ENCODE measurements at places on chromosomes 3 and 15.

DNA sequence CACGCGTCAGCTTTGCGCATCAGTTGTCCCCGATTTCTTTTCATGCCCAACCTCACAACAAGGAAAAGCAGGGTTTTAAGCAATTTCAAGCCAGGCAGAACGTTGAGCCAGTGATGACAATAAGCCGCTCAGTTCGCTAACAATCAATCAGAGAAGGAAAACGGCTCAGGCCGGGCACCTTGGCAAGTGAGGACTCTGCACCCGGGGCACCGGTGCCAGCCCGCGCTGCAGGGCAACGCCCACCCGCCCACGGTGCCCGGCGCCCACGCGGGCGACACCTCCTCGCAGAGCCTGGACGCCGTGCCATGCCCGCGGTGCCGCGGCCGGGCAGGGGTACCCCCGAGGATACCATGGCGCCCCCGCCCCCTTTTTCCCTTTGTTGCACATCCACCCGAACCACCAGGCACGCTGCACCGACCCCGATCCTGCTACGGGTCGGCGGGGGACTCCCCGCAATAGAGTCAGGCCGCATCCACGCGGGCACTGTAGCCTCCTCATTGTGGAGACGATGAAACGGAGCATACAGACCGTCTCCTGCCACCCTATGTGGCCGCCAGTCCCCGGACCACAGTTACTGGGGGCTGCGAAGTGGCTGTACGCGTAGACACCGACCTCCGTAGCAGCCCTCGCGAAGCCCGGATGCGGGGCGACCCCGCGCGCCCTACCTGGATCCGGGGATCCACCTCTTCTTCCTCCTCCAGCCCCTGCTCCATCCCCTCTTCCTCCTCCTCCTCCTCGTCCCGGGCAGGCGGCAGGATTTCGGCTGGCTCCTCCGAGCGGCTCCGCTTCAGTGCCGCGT, 581 bp downstream of the SH3BP5 start:
- DNase-seq, result peak; percentile 58

DNA sequence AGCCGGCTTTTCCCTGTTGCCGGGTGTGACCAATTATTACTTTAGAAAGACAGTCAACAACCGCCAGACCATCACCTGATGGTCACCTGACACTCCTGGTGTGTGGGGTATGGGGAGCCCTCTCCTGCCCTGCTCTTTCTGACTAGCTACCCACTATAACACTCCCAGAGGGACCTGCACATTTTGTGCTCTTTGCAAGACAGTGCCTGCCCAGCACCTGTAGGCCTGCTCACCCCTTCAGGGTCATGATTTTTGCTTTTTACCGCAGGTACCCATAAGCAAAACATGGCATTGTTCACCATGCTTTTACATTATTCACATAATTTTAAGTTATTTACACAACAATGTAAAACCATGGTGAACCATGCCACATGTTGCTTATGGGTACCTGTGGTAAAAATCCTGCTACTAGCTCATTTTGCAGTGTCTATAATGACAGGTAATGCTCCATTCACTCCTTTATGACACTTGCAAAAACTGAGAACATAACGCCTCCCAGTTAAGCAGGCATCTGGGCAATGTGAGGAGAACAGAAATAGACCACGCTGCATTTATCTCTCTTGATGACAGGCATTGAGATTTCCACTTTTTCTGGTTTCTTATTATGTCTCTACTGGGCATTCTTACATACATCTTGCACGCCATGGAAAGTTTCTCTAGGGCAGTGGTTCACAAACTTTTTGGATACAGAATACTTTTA, 9.9 kb downstream of the CCRL2 start:
- DNase-seq, result no peak

DNA sequence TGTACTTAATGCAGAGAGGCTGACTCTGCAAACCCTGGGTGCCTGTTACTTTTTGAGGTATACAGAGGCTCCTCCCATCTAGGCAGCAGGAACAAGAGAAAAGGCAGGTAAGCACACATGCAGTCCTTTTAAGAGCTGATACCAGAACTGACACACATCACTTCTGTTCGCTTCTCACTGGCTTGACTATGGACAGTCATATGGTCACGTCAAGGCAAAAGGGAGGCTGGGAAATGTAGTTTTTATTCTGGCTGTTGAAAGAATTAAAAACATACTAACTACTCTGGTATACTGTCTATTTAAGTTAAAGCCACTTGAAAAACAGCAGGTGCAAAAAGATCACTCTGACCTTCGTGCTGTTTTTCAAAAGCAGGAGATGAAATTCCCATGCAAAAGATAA, 218.3 kb downstream of the CTNNB1 start:
- DNase-seq, result no peak

DNA sequence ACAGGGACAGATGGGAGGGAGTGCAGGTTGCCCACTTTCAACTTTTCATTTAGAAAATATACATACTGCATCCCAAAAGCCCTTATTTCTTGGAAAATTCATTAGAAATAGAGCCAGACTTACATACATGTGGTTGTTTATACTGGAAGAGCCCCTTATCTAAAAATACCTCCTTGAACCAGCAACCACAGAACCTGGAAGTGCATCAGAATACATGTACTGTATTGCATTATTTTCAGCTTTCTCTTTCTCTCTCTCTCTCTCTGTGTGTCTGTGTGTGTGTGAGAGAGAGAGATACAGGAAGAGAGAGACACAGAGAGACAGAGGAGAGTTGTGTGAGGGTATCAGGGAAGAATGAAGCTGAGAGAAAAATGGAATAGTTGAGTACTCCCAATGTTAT, 29.5 kb upstream of the LSAMP start:
- no peak for DNase-seq

- DNase-seq, result no peak
Observed at GRCh38 chr3:171175741-171176234, 149.3 kb upstream of the SLC2A2 start.

GRCh38 chr15:39890621-39891020, 29.4 kb downstream of the GPR176 start:
- no peak for DNase-seq

DNA sequence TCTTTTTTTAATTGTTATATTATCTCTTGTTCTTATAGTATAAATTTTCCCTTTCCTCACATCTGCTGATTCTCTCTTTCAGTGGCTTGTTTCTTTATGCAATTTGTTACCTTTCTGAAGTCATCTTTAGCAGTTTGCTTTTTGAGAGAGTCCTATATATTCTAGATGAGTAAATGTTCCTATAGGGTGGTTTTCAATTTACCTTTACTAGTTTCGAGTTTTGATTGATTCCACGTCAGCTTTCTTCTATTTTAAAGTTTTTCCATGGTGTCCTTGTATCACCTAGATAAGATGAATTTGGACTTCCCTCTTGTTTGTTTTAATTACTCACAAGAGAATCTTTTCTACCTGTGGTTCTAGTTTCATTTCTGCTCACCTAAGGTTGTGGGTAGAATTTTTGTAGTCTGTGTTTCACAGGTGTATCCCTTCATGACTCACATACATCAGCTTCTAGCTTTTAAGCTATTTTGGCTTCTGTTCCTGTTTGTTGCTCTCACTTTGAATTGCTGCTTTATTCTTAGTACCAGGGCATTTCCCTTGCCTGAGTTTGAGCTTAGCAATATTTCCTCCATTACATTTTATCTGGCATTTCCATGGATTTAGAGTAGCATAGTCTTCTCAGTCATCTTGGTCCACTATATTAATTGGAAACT, 6.4 kb downstream of the TEX9 start:
- DNase-seq, result no peak

GRCh38 chr15:76274226-76274625, 37.0 kb downstream of the ETFA start:
- DNase-seq, result no peak

- no peak for DNase-seq
Observed at GRCh38 chr3:100988080-100988479, 5.1 kb downstream of the ABI3BP start.

DNA sequence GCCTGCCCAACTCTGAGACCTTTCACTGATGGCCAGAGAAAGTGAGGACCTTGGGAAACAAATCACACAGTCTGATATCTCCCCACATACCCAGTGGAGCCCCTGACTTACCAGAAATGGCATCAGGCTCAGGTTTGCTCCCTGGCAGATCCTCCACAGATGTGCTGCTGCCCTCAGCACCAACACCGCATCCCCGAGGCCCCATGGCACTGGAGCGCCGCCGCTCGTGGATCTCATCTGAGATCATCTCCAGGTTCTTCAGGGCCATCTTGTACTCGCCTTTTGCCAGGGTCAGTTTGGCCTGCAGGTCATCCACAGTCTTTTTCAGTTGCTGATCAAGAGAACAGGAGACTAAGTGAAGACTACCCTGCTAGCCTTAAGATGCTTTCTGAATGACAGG, 52.7 kb downstream of the CAPN7 start:
- no peak for DNase-seq

DNA sequence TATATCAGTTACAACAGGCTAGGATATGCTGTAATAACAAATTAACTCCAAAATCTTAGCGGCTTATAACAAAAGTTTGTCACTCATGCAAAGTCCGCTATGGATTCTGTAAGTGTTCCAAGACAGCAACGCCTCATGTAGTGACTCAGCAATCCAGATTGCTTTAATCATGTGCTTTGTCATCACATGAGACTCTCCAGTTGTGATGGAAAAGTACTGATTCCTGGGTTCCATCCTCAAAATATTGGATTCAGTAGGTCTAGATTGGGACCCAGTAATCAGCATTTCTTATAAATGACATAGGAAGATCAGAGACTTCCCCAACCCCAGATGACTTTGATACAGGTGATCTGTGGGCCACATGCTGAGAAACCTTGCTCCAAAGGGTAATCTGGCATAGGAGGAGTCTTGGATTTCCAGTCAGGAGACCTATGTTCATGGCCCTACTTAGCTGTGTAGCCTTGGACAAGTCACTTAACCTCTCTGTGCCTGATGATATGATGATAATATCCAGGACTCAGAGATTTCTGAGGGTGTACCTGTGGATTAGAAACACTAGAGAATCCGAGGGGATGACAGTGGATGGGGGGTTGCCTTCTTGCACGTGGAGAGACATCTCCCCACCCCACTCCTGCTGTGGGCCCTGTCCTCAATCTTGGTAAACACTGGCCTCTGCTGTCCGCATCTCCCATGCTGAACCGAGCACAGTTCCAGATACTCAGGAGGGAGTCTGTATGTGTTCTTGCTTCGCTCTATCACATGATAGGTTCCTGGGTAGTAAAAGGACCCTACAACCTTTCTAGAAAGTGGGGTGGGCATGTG, 65.5 kb downstream of the CORO2B start:
- DNase-seq, result no peak

DNA sequence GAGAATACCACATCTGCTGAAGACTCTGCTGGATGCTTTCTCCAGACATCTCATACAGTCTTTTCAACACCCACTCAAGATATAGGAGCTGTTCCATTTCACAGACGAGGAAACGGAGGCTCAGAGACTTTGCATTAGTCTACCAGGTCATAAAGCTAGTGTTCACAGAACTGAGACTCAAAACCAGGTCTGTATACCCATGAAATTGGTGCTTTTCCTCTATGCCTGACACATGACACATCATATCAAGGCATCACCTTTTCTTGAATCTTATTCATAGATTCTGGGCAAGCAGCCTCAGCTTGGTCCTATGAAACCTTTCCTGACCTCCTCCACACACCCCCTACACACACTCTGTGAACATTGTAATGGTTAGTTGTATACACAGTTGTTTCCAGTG, 101.2 kb downstream of the LPP start:
- DNase-seq, result no peak

GRCh38 chr3:111947231-111947630, 31.6 kb upstream of the ABHD10 start:
- no peak for DNase-seq

DNA sequence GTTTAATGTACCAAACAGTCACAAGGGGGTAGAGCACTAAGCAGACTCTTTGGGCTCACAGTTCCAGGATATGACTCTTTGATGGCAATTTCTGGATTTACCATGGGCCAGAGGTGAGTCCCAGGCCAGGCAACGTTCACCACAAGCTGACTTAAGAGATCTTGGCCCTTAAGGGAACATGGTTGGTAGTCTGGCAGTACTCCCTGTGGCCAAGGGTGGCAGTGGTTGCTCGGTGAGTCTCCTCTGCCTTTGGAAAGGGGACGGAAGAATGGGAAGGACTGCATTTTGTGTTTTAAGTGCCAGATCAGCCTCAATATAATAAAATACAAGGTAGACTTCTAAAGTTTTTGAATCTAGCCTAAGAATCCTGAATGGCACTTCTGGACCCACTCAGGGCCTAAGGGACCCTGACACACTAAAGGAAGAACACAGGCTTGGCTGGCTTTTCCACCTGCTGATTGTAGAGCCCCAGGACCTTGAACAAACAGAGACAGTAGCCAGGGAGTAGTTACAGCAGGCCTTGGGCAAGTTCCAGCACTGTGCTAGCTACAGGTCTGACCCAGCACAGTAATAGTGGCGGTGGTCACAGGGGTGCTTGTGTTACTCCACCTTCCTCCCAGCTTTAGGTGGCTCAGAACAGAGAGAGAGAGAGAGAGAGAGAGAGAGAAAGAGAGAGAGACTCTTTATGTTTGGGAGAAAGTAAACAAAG, 730.7 kb upstream of the ALCAM start:
- DNase-seq, result no peak

DNA sequence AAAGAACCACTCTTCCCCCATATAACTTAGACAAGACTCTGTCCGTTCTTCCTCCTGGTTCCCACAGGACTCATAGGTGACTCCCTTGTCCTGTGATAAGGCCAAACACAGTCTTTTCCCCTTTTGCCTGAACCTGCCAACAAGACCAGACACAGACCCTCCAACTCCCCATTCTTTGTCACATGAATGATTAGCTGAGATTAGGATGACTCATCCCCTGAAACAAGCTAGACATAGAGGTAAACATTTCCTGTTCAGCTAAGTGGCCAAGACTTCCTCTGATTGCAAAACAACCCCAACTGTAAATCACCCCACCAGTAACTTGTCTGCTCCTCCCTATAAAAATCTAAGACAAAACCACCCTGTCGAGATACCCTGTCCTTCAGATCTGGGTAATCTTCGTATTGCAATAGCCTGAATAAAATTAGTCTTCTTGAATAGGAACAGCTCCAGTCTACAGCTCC, 11.4 kb upstream of the HTR3E start:
- DNase-seq, result no peak

- DNase-seq, result no peak
Observed at GRCh38 chr3:72797773-72798543, 50.3 kb downstream of the SHQ1 start.

DNA sequence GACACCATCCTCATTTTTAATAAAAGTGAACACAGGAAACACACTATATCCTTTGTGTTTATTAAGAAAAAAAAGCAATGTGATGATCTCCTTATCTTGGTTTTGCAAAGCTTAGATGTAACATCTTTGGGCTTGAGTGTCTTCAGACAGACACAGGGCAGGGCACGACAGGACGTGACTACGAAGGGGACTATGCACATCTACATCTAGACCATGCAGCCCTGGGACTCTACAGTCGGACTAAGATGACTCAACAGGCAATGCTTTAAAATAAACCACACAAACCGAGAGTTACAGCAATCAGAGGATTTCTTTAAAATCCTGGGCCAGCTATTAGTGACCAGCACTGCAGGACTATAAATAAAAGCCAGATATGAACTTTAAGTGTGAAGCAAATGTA, 22.8 kb upstream of the TM2D3 start:
- no peak for DNase-seq

GRCh38 chr3:21170964-21171363, 580.0 kb downstream of the ZNF385D start:
- no peak for DNase-seq

- DNase-seq, result no peak
Observed at GRCh38 chr3:80007522-80007921, 239.7 kb upstream of the ROBO1 start.

- no peak for DNase-seq
Observed at GRCh38 chr15:38351466-38351865, 98.8 kb downstream of the SPRED1 start.

Measured in activated naive CD4-positive, alpha-beta T cell treated with anti-CD3 and anti-CD28 coated beads, Interleukin-2, amount 50 U/mL, for 72 hours (primary cell).